ENCODE measurements at places on chromosomes 5 and 9. TPM values are rescaled to one million over a fixed set of nuclear protein-coding genes. Genes with fewer than 3 reads are reported as not detected.

Gene AK8
- 0.26 TPM for total RNA-seq

Gene NTRK2
- total RNA-seq: 0.26 TPM

Gene PHYHD1
- 20.0 TPM for total RNA-seq

Gene RASGRF2
- total RNA-seq: 12.1 TPM

Gene UIMC1
- total RNA-seq: 36.2 TPM

Gene GTF3C4
- total RNA-seq: 10.8 TPM

Gene INSL6
- total RNA-seq: not detected

Gene SLC34A3
- not detected for total RNA-seq

Gene ERAP2
- 180 TPM for total RNA-seq

Gene PNPLA7
- 1.3 TPM for total RNA-seq

Gene CA9
- total RNA-seq: 0.26 TPM

Gene NUTM2G
- total RNA-seq: not detected

Gene AMBP
- total RNA-seq: 0.17 TPM

Gene IL5
- total RNA-seq: not detected

Gene FBXO38
- total RNA-seq: 50.3 TPM

Gene ARL14EPL
- total RNA-seq: not detected

Gene CXCL14
- total RNA-seq: 0.26 TPM

Gene BSPRY
- not detected for total RNA-seq

Gene PALM2AKAP2
- 9.9 TPM for total RNA-seq

Gene SPEF2
- 6.9 TPM for total RNA-seq

Gene TTC39B
- total RNA-seq: 12.1 TPM

Gene C9orf85
- 17.3 TPM for total RNA-seq

Gene GPR150
- 0.33 TPM for total RNA-seq

Gene DND1
- total RNA-seq: under 0.01 TPM

Gene CD274
- total RNA-seq: 5.9 TPM

Gene FAM200C
- total RNA-seq: 4.9 TPM

Gene SMIM33
- not detected for total RNA-seq

Gene PCDHGC5
- 2.6 TPM for total RNA-seq

Gene FAXDC2
- 11.3 TPM for total RNA-seq

Gene CARD9
- 1.0 TPM for total RNA-seq

Gene RAPGEF6
- 30.0 TPM for total RNA-seq

Gene TAS2R1
- total RNA-seq: not detected

Gene GGTA1
- under 0.01 TPM for total RNA-seq

Gene FBXL7
- 3.3 TPM for total RNA-seq

Gene MEIKIN
- total RNA-seq: not detected

Gene PCDHB12
- 0.26 TPM for total RNA-seq

Gene CSF1R
- not detected for total RNA-seq

Gene HTR4
- total RNA-seq: not detected

Gene RGS7BP
- total RNA-seq: 0.51 TPM

Gene NFIB
- 36.3 TPM for total RNA-seq

Gene ST8SIA4
- 0.26 TPM for total RNA-seq

Gene FOXD1
- total RNA-seq: 0.77 TPM

Gene PFN3
- not detected for total RNA-seq

Gene TOR1B
- total RNA-seq: 18.7 TPM

Gene AFF4
- 37.0 TPM for total RNA-seq

Gene CRB2
- not detected for total RNA-seq

Gene ALDH7A1
- total RNA-seq: 44.8 TPM

Gene PIP5K1B
- under 0.01 TPM for total RNA-seq

Gene GZMA
- not detected for total RNA-seq

Gene PAEP
- total RNA-seq: not detected

Gene COL15A1
- total RNA-seq: 41.0 TPM

Gene CDX1
- total RNA-seq: 0.33 TPM

Gene MLANA
- total RNA-seq: not detected

Gene IFNK
- not detected for total RNA-seq

Gene CERCAM
- total RNA-seq: 64.2 TPM

Gene C5orf46
- not detected for total RNA-seq

Gene ZER1
- 16.7 TPM for total RNA-seq

Gene PCDHGB4
- total RNA-seq: 18.3 TPM

Gene CCNO
- not detected for total RNA-seq

Data from fibroblast of lung (primary cell).